ENCODE measurements at places on chromosomes 4 and X.
A peak's percentile ranks its signal among the peaks of the same experiment; 100 is the strongest.

GRCh38 chr4:15913631-15913970 is 24.9 kb downstream of the FGFBP1 start:
- no peak for DNase-seq

GRCh38 chr4:159899596-159899995 is 796.7 kb downstream of the RAPGEF2 start:
- DNase-seq = no peak

GRCh38 chr4:128583753-128584712 is 225.5 kb upstream of the JADE1 start:
- DNase-seq = no peak

DNA sequence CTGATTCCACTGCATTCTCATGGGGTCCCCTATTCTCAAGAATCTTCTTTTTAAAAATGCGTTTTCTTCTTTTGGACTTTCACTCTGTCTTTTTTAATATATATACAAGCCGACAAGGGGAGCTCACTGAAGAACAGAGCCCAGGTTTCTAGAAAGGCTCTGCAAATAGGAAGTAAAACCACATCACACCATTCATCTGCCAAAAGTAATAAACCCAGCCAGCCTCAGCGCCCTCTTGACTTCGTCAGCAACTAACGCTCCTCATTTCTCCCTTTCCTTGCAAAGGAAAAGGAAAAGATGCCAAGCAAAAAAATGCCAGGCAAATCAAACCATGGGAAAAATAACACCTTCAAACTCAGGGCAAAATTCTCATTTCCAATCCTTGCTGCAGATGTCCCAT is 136.4 kb downstream of the HHIP start:
- DNase-seq = no peak

DNA sequence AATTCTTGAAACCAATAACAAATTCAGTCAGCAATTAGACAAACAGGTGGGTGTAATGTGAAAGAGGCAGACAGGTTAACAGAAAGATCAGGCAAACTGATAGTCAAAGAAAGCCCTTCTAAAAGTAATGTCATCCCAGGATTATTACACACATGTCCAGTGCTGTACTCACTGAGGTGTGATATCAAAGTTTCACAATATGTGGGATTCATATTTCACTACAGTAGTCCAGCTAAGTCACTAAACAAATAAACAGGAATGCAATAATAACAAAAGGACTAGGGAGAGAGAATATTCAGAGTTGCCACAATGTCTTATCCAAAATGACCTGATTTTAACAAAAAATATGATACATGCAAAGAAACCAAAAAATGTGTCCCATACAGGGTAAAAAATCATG is 787.5 kb downstream of the FSTL5 start:
- DNase-seq = no peak

- no peak for DNase-seq
Observed at GRCh38 chrX:109863811-109864210, 130.8 kb upstream of the ACSL4 start.

DNA sequence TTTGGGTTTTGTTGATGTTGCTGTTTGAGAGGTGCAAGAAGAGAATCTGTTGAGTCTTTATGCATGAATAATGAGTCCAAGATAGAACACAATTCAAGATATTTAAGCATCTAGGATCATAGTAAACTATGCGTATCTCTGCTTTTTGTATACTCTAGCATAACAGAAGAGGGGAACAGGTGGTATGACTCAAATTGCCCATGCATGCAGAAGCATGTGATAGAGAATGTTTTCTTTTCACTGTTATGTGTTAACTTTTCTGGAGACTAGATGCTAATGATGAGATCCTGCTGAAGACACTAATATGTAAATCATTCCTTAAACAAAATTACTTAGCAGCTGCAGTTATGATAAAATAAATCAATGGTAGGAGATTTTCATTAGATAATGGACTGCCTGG is 165.3 kb upstream of the FTHL17 start:
- no peak for DNase-seq

DNA sequence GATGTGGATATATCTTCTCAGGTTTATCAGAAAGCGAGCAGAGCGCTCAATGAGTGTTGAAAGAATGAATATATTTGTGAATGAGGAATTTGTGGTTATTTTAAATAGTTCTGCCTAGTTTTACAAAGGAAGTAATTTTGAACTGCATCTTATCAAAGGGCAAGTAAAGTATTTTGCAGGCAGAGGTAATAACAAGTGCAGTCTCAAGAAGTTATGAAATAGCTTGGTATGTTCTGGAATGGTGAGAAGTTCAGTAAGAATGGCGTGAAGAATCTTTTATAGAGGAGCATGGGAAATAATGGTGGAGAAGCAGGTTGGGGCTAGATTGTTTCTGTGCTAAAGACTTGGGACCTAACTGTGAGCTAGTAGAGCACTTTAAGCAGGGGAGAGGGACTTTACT is 10.9 kb downstream of the TMA16 start:
- no peak for DNase-seq

DNA sequence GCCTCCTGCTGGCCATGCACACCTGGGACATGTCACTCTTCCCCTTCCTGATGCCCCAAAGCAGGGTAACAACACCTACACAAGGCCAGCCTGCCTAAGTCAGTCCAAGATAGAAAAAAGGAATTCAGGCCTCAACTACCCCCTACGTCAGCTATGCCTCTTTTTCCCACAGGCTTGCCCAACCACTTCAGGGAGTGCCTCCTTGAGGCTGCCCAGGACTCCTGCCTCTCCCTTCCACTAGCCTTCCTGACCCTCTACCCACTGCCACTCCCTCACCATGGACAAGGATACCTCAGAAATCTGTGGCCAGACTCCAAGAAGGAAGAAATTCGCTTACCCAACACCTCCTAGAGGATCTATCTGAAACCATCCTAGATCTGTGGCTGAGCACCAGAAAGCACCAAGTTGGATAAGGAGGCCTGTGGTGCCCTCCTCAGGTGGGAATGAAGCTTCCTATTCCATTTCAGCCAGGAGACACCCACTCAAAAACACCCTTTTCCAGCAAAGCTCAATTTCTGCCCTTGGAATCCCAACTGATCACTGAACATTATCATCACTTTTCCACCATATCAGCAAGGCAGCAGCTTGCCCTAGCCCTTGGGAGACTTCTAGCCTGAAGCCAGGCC is 1.8 kb downstream of the KDM5C start:
- no peak for DNase-seq

GRCh38 chrX:15973946-15974345 is 119.3 kb upstream of the AP1S2 start:
- no peak for DNase-seq

- peak; percentile 12 for DNase-seq
Observed at GRCh38 chrX:119008110-119008744, 33.8 kb downstream of the LONRF3 start.

GRCh38 chr4:3192188-3192587 is 56.8 kb upstream of the MSANTD1 start:
- peak; percentile 60 for DNase-seq

DNA sequence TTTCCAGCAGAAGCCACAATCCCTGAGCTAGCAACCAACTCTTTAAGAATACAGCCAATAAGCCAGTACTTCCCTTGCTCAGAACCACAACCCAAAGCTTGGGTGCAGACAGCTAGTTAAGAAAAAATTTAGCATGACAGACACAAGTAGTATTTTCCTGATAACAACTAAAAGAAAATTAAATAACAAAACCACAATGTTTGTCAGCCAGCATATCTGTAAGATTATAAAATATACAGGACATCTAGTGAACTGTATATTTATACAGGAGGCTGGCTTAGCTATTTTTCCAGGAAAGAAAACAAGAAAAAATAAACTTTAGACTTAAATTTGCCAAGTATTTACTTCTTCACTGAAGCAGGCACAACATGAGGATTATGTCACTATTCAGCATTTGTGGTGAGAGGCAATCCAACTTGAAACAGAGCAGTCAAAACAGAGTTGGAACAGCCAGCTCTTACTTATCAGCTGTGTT is 6.6 kb downstream of the PF4V1 start:
- DNase-seq = no peak

DNA sequence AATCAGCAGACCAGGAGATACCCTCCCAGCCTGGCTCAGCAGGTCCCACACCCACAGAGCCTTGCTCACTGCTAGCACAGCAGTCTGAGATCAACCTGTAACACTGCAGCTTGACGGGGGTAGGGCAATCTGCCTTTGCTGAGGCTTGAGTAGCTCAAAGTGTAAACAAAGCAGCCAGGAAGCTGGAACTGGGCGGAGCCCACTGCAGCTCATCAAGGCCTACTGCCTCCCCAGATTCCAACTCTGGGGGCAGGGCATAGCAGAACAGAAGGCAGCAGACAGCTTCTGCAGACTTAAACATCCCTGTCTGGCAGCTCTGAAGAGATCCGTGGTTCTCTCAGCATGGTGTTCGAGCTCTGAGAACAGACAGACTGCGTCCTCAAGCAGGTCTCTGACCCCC is 15.1 kb upstream of the GABRA2 start:
- no peak for DNase-seq

GRCh38 chr4:28247805-28248204 is 1387.2 kb downstream of the STIM2 start:
- DNase-seq = no peak

Data from CD4-positive, alpha-beta T cell (primary cell).